ENCODE measurements at places on chromosomes 11 and 22.

- DNase-seq, result peak; percentile 35
Observed at GRCh38 chr11:72224564-72225410, at the start of gene INPPL1. Gene INPPL1 (plus strand): TSS chr11:72224767. CDS start chr11:72224985, 218 bp downstream.

- DNase-seq, result no peak
Observed at GRCh38 chr11:10382518-10382917, 72.5 kb upstream of the AMPD3 start.

- no peak for DNase-seq
Observed at GRCh38 chr11:98895936-98896335, 124.8 kb upstream of the CNTN5 start.

GRCh38 chr11:86181379-86181778 is 63.2 kb upstream of the EED start:
- no peak for DNase-seq

DNA sequence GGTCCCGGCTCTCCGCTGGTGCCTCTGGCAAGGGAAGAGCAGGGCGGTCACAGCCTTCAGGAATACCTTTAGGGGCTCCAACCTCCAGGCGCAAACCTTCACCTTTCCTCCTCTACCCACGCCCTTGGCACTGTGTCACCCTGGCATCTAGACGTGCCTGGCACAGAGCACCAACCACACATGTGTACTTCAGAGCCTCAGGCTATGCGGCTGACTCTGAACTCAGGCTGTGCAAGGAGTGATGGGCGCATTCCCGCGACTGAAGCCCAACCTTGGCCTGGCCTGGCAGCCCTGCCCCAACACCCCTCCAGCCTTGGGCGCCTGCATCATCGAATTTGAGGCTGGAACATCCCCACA is 11.4 kb downstream of the SCARF2 start:
- no peak for DNase-seq

DNA sequence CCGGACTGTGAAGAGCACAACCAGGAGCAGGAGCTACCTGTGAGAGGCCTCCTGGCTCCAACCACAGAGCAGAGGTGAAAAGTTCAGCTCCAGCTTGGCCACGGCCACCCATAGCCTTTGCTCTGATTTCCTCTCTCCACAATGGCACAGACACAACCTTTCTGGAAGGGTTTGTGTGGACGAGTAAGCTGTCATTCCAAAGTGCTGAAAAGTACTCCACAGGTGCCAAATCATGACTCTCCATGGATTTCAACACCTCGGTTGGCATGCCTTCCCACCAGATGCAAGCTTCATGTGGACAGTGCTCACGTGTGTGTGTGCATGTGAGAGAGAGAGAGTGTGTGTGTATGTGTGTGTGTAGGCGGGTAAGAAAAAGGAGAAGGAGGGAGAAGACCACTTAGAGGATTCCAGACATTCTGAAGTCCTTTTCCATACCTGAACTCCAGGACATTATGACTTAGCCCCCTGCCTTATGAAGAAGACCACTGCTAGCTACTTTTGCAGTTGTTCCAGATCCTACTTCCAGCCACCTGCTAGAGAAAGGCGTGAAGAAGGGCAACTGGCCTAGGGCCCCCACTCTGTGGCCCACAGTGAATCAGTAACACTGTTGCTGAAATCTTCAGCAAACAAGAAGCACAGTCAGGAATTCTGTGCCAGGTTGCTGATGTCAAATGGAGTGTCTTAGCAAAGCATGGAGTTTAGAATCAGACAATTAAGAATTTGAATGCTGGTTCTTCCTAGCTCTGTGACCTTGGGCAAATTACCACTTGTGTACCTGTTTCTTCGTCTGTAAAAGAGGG is 13.9 kb upstream of the NAV2 start:
- no peak for DNase-seq

GRCh38 chr11:82883853-82884252 is 16.4 kb downstream of the PRCP start:
- DNase-seq, result no peak

DNA sequence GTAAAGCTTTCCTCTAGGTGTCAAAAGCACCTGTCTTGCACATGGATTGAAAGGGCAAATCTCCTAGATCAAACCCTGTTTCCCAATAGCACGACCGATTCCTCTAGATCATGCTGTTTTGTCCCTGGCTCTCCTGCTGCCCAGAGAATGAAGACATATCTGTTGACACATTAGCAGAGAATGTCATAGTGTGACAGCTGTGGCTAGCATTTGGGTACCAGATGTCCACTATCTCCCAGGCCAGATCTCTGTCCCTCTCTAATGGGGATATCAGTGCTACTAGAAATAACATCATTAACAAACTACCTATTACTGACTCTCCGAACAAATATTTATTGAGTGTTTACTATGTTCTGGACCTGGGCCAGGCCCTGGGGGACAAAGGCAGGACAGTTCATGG is 72.4 kb upstream of the ISX start:
- no peak for DNase-seq

- no peak for DNase-seq
Observed at GRCh38 chr22:35544189-35544588, 3.6 kb downstream of the RASD2 start.

DNA sequence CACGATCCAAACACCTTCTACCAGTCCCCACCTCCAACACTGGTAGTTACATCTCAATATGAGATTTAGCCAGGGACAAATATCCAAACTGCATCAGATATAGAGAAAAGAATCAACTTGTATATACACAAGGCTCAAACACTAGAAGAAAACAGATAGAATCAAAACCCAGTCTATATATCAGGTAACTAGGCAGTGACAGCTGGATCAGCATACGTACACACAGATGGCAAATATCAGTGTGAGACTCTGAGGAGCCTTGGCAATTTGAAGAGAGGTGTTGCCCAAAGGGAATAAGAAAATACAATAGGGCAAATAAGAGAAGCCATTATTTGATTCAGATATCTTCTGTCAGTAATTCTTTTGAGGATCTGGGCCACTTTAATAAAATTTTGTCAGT is 951.3 kb upstream of the CHORDC1 start:
- DNase-seq, result no peak

DNA sequence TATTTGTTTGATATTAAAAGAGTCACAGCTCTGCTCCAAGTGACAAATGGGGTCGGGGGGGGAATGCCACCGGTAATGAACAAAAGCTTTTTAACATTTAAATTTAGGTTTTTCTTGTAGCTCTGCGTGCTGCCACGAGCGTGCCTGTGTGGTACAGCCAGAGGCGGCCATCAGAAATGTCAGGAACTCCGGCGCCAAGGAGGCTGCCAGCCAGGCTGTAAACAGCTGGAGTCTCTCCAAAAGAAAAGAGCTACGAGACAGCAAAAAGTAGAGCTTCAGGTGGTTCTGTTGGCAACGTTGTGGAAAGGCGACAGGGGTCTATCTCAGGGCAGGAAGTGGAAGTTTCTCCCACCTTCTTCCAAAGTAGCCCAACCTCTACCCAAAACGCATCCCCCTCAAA is 532.8 kb downstream of the OPCML start:
- DNase-seq, result no peak

DNA sequence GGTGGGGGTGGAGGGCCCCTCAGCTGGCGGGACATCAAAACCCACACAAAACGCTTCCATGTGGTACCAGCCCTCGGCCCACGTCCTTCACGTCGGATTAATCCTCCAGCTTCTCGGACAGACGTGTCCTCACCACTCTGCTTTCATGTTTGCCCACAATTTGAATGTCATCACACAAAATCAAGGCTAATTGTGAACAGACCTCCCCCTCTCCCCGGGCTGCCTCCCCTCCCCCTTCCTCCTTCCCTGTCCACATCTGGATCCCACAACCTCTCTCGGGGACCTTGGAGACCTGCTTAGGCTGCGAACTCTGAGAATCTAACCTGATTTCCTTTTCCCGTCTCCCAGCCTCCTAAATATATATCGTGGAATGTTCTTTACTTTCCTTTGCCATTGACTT is 262.9 kb downstream of the MN1 start:
- DNase-seq, result no peak

GRCh38 chr11:10878408-10879214 is 20.8 kb upstream of the ZBED5 start:
- DNase-seq, result peak; percentile 68

DNA sequence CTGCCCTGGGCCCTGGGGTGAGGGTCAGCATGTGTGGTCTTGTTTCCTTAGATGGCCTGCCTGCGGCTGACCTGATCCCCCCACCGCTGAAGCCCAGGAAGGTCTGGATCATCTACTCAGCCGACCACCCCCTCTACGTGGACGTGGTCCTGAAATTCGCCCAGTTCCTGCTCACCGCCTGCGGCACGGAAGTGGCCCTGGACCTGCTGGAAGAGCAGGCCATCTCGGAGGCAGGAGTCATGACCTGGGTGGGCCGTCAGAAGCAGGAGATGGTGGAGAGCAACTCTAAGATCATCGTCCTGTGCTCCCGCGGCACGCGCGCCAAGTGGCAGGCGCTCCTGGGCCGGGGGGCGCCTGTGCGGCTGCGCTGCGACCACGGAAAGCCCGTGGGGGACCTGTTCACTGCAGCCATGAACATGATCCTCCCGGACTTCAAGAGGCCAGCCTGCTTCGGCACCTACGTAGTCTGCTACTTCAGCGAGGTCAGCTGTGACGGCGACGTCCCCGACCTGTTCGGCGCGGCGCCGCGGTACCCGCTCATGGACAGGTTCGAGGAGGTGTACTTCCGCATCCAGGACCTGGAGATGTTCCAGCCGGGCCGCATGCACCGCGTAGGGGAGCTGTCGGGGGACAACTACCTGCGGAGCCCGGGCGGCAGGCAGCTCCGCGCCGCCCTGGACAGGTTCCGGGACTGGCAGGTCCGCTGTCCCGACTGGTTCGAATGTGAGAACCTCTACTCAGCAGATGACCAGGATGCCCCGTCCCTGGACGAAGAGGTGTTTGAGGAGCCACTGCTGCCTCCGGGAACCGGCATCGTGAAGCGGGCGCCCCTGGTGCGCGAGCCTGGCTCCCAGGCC is 12.7 kb downstream of the TMEM121B start:
- no peak for DNase-seq

DNA sequence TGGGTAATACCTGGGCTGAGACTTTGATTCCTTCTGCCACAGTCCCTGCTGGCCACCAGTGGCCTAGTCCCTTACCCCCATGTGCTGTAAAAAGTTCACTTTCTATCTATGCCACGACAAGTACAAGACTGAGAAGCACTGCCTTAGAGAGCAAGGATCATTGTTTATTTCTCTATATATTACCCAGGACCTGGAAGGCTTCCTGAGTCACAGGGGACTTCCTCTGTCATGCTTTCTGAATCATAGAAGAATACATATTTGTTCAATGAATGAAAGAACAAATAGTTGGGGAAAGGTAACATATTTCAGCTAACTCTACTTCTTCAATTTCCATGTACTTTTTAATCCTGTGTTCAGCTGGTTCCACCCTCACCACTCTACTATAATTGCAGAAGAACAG is 5.5 kb upstream of the SYT9 start:
- DNase-seq, result peak; percentile 7

DNA sequence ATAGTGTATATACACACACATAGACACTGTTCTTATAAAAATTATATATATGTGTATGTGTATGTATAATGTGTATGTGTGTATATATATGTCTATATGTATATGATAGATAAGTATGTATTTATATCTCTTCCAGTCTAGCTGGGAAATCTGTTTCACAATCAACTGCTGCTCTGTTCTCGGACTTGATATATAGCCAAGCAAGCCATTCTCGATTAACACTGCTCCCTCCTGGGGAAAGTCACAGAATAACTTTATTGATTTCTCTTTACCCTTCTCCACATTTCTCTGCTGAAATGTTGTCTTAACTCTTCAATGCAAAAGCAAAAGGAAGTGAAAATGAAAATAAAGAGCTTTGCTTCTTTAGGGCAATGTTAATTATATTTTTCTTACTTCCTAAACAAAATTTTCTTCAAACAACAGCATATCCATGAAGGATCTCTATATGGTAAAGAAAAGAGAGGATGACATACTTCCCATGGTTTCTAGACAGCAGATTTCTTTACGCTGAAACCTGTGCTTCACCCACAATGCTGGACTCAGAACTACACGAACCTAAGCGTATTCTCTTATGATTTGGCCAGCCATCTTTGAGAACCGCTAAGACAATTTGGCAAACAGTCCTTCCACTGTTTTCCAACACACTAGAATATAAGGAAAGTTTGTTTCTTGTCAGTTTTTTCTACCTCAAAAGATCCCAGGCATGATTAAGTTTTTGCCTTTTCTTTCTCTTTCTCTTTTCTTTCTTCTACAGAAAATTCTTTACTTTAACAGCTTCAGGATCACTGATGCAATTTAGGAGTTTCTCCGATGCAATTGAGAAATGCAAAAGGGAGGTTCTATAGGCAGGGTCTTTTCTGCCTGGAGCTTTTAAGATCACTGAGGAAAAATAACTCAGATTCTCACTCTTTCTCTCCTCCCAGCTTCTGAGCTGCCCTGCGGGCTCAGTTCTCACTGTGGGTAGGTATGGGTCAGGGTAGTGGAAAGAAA is 1.9 kb downstream of the BLID start:
- DNase-seq, result no peak

- peak; percentile 15 for DNase-seq
Observed at GRCh38 chr11:47348859-47349258, 3.6 kb downstream of the MYBPC3 start.

- no peak for DNase-seq
Observed at GRCh38 chr11:114709960-114710359, 31.6 kb downstream of the NXPE2 start.

- no peak for DNase-seq
Observed at GRCh38 chr22:45649809-45650208, 21.8 kb upstream of the ATXN10 start.

- no peak for DNase-seq
Observed at GRCh38 chr22:19218541-19219233, 40.2 kb upstream of the SLC25A1 start.

DNA sequence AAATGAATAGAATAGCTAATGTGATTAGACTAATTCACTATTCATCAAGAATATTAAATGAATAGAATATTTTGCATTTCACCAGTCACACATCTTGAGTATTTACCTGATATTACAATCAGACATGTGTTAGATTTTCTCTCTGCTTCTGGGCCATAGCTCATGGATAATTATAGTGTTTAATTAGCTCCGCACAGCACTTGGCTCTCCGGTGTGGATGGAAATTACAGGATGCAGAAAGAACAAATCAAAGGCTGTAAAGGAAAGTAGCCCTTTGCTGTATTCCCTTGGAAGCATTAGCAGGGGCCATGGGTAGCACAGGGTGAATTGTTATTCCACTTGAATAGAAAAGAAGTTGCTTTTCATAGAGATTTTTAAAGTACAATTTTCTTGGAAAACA is 320.3 kb upstream of the SORL1-AS1 start:
- DNase-seq, result no peak

- DNase-seq, result no peak
Observed at GRCh38 chr11:9104580-9104979, 13.2 kb upstream of the SCUBE2 start.

DNA sequence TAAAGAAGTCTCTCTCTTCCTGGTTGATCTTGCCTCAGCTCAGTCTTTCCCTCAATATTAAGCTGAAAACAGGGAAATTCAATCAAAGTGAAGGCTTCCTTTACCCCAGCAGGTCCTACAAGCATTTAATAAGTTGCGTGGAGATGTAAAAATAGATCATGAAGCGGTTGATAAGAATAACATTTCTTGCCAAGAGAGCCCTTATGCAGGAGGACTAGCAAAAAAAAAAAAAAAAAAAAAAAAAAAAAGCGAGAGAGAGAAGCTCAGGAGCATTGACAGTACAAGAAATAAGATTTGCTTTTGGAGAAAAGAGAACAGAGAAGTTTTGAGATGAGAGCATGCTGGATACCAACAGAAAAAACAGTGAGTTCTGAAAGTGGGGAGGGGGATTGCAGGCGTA is 112.2 kb upstream of the CLMP start:
- DNase-seq, result no peak

Data from fibroblast of skin of back (primary cell).